ENCODE measurements at places on chromosomes 16 and 17. TPM values are rescaled to one million over a fixed set of nuclear protein-coding genes. Genes with fewer than 3 reads are reported as not detected.

The ACSM2A gene
- 0.13 TPM for total RNA-seq

The VASN gene
- 0.39 TPM for total RNA-seq

The ATF7IP2 gene
- 2.2 TPM for total RNA-seq

The CSH1 gene
- not detected for total RNA-seq
